ENCODE measurements at places on chromosomes 7 and 10.

- peak; percentile 61 for DNase-seq
Observed at GRCh38 chr7:150778738-150779301, 21.3 kb downstream of the TMEM176B start.

- no peak for DNase-seq
Observed at GRCh38 chr7:86485827-86486226, 157.9 kb upstream of the GRM3 start.

- DNase-seq, result no peak
Observed at GRCh38 chr10:113261611-113262091, 291.2 kb upstream of the HABP2 start.

DNA sequence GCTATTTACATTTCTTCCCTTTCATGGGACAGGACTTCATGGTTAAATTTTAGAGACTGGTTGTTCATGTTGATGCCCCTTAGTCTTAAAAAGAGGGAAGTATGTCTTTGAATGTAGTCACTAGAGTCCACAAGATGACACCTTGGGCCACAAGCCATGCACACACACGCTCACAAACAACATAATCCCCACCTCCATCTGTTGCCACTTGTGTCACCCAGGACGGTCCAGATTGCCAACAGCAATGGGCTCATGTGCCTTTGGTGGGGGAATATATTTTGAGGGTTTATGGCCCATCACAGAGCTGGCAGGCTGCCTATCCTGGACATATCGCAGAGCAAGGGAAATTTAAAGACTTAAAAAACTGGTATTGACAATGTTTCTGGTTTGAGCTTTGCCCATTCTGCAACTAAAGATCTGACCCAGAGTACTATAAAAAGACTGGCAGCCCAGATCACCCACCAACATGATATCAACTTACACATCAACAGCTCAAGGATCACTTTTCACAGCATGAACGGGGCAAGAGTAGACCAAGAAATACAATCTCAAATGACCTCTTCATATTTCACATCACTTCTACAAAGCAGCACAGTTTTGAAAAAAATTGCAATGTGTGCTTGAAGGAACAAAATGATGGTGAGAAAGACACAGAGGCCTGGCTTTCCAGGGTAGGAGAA, 50.5 kb downstream of the STRA8 start:
- DNase-seq, result no peak

- no peak for DNase-seq
Observed at GRCh38 chr7:154881026-154881425, 121.9 kb downstream of the PAXIP1 start.

- no peak for DNase-seq
Observed at GRCh38 chr7:148854983-148855382, 29.1 kb downstream of the EZH2 start.

Measured in CD4-positive, alpha-beta memory T cell (primary cell).